ENCODE measurements at places on chromosomes 12 and 14.
A peak's percentile ranks its signal among the peaks of the same experiment; 100 is the strongest.

DNA sequence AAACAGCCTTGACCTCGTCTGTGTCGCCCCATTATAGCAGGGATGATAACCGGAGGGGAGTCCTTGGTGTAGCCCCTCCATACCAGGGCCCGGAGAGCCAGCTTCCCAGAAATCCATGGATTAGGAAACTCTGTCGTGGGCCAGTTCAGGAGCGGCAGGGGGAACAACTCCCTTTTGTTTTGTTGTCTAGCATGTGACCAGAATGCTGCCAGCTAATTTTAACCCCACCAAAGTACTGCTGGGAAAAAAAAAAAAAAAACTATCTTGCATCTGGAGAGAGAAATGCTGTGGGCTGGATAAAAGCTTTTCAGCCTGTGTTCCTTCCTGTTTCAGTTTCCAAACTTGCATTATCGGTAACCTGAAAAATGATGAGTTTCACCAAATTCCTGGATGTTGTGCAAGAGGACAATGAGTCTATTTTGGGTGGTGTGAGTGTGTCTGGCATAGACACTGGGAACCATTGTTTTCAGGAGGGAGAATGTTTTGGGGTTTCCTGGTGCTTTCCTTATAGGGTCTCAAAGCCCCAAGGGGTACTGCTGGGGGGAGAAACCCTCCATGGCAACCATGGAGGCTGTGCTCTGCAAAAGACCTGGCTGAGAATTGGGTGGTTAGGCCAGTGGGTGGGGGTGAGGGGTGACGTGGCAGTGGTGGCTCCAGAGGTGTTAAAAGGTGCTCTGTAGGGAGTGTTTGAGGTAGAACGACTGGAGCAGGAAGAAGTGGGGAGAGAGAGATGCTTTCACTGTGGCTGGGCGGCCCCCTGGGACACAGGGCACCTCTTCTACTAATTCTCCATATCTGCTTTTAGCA is 14.9 kb upstream of the IRF2BPL start:
- DNase-seq, result no peak

GRCh38 chr14:105498430-105499255 is 7.6 kb downstream of the TEDC1 start:
- DNase-seq, result no peak

GRCh38 chr14:59630288-59630963 is 53.8 kb upstream of the CCDC175 start:
- no peak for DNase-seq

- peak; percentile 50 for DNase-seq
Observed at GRCh38 chr12:124399622-124400021, 104.7 kb downstream of the RFLNA start.

DNA sequence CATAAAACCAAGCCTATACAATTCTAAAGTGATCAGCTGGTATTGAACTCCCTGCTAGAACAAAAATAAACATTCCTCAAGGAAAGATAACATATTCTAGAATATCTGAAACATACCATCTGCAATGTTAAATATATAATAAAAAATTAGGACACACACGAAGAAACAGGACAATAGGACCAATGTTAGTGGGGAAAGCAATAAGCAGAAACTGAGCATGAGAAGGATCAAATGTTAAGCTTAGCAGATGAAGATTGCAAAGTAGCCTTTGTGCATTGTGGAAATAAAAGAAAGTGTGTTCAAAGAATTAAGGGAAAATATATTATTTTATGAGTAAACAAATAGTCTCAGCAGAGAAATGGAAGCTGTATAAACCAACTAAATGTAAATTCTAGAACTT is 180.8 kb downstream of the EPS8 start:
- DNase-seq, result no peak

DNA sequence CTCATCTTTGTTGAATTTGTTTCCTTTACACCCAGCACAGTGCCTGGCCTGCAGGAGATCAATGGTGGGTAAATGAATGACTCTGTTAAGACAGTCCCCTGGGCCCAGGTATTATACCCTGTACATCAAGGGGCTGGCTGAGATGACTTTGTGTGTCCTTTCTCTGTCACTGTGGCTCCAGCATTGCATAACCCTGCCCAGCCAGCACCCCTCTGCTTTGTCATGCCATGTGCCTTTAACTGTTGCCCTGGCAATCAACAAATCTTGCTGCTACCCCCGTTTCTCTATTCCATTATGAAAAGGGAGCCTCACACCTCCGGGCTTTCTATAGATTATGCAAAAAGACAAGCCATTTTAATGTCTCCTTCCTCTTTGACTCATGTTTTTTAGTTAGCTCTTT is 7.6 kb upstream of the FLVCR2 start:
- no peak for DNase-seq

DNA sequence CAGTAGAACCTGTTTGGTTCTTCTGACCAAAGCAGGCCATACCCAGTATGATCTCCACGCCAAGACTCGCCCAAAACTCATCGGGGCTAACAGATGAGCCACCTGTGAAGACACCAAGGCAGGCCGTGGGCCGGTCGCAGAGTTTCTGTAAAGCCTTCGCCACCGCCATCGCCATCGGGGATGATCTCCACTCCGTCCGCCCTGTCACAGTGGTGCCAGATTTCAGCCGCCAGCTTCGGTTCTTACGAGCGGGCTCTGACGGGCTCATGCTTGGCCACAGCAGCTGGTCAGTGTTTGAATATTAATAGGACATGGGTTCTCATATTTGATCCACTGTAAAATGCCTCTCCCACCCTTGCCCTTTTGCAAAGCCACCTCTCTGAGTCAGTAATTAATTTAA is 113.2 kb upstream of the TMEM132D start:
- DNase-seq, result no peak

DNA sequence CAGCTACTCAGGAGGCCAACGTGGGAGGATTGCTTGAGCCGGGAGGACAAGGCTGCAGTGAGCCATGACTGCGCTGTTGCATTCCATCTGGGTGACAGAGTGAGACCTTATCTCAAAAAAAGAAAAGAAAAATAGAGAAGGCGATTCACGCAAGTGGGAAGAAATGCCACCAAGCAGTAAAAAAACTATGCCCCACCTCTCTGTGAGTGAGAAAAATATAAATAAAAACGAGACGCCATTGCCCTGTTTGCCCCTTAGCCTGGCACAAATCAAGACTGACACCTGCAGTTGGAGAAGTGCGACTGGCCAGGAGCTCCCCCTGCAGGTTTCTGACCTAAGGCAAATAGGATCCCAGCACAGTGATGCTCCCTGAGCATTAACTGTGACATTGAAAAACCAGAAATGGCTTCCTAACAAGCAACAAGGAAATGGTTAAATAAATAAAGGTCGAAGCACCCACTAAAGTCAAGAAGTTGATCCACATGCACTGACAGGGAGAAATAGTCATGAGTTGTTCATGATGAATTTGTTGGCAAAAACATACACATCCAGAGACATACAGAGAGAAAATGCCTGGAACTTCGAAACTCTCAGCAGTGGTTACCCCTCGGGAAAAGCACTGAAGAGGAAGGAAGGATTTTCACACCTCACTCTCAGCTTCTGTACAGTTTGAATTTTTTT is 21.1 kb downstream of the GSC start:
- no peak for DNase-seq

DNA sequence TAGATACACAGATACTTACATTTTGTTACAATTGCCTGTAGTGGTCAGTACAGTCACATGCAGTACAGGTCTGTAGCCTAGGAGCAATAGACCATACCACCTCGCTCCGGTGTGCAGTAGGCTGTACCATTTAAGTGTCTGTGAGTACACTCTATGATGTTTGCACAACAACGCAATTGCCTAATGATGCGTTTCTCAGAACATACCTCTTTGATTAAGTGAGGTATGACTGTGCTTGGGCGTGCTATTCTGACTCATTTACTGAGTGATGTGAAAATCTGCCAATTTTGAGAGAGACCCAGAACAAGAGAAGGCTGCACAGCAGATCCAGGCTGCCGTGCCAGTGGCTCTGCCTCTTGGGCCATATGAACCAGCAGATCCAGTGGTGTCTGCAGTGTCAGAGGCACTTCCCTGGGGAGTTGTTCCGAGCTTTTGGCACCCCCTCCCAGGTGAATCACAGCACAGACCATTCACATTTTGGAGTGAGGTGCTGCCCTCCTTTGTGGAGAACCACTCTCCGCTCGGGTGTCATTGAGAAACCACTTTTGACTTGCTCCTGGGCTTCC is 20.4 kb downstream of the DLK1 start:
- no peak for DNase-seq

DNA sequence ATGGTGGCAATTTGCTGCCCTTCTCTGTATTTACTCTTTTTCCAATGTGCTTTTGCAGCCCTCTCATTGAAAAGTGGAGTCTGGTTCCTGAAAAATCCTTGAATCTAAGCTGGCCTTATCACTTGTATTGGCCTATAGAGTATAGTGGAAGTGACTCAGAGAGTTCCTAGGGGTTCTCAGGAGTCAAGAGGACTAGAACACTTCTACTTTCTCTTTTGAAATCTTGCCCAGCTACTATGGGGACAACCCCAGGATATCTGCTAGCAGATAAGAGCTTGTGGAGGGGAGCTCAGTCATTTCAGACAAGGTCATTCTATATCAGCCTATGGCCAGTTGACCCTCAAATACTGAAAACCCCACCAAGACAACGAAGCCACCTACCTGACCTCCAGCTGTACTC is 26.7 kb upstream of the WSCD2 start:
- no peak for DNase-seq

GRCh38 chr12:12938541-12938940 is 13.4 kb downstream of the GPRC5D start:
- no peak for DNase-seq

GRCh38 chr14:21106176-21106497 is 5.3 kb downstream of the TMEM253 start:
- DNase-seq, result no peak

GRCh38 chr12:116338064-116338846 is 60.8 kb upstream of the MED13L start:
- no peak for DNase-seq

DNA sequence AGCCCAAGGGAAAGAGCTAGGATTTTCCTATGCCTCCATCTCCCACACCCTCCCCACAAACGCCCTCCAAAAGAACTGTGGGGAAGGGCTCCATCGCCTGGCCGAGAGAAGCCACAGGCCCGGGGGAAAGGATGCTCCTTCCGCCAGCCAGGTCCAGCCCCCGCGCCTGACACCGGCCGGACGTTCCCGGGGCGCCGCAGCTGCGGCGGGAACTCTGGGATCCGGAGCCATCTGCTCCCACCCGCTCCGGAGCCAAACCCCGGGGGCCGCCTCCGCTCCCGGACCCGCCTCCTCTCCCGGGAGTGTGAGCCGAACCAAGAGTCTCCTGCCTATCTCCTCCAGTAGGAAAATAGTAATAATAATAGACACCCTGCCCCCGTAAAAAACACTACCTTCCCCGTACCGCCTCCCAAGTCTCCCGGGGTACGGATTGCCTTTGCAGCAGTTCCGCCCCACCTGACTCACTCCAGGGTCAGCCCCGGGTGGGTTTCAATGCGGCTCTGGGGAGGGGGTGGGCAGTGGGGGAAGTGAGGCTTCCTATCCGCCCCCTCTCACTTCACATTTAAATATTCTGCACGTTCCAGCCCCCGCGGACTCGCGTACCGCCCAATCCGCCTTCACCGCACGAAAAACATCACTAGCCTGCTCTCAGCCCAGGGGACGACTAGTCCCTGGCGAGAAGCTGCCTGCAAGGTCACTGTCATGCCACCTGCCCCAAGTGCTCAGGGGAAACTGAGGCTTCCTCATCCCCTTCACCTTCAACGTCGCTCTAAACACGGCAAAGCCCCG is 2.4 kb downstream of the AGAP2 start:
- no peak for DNase-seq

DNA sequence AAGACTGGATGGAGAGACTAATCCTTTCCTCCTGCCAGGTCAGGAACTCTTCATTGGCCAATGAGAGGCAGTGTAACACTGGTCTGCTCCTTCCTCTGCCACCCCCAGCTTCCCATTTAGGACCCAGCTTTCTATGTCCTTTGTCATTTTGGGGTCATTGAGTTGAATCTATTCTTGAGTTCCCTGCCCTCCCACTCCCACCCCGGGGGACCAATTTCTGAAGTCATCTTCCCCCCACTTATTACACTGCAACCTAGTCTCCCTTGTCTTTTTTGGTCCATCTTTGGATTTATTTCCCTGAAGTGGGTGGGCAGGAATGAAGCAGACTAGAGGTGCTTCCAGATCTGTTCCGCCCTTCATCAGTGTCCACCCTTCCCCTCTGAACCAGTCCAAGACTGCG is 7.6 kb upstream of the ITGA5 start:
- DNase-seq, result no peak

DNA sequence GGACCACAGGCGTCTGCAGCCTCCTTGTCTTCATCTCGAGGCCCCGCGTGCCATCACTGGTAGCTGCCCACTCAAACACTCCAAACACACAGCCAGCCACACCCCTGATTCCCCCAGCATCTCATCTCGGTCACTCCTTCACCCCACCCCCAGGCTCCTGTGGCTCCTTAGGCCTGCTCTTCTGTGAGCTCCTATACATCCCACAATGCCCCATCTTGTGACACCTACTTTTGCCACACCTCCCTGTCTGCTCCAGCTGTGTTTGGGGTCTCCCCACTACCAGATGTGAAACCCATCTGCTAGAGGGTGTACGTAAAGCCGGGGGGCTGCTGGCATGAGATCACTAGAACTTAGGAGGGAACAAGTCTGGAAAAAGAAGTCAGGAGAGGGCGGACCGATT is 4.1 kb downstream of the AKT1 start:
- no peak for DNase-seq

GRCh38 chr12:80708975-80709328 is 1.5 kb downstream of the MYF6 start:
- no peak for DNase-seq

GRCh38 chr12:5557906-5558305 is 126.0 kb downstream of the NTF3 start:
- DNase-seq, result no peak

DNA sequence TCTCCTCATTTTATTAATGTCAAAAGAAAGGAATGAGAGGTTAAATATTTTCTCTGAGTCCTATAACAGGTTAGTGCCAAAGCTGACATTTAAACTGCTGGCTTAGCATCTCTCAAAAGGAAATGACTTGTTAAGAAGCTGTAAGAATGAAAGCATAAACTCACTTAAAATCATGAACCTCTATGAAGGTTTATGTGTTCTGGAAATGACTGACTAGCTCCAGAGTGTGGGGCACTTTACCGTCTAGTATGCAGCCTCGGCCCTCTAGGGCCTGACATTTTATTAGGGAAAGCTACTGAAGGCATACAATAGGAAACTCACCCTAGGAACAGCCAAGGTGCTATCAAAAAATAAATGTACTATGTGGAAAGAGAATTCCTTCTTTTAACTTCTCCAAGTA is 35.1 kb downstream of the SPX start:
- no peak for DNase-seq

DNA sequence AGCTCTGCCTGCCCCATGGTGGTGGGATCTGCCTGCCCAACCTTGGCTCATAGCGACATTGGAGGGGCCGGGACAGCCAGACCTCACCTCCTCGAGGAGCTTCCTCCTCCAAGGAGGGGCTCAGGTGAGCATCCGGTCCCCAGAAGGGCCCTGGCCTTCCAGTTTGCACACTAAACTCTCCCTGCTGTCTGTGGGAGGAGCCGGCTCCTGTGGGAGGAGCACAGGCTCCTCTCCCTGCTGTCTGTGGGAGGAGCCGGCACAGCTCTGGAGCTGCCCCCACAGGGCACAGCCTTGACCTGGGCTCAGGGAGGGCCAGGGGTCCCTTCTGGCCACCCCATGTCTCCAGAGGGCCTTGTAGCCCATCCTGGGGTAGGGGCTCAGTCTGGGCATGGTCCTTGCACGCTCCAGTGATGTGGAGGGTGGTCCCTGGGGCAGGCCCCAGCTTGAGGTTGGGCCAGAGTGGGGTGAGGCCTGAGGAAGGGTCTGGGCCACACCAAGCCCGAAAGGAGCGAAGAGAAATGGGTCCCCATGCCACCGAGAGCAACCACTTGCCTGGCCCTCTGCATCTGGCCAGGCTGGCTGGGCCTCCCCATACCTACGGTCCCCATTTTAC is 147.5 kb upstream of the C14orf180 start:
- no peak for DNase-seq

- no peak for DNase-seq
Observed at GRCh38 chr12:53744751-53745150, 7.0 kb downstream of the CISTR start.
